ENCODE measurements at places on chromosomes 2 and 18.
A peak's percentile ranks its signal among the peaks of the same experiment; 100 is the strongest.

GRCh38 chr2:75222527-75222926 lies 23.2 kb upstream of the TACR1 start:
- DNase-seq: no peak

- no peak for DNase-seq
These were observed 70.4 kb downstream of the KCTD1 start for GRCh38 chr18:26477828-26478466.

- no peak for DNase-seq
These were observed 19.6 kb downstream of the DHX57 start for GRCh38 chr2:38856165-38856564.

DNA sequence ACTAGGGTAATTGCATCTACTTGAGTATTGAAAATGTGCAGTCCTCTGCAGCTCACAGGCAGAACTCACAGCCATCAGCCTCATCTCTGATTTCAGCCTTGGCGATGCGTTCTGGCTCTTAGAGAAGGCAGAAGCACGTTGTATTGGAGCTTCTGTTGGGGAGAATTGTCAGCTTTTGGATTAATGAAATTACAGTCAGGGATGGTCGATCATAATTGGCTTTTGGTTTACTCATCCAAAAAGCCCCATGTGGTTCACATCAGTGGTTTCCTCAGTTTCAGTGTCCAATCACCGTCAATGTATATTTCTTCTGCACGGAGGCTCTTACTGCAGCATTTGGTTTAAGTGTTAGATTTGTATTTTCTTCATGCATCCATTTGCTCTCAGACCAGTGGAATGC lies 218.5 kb upstream of the SOX11 start:
- no peak for DNase-seq

GRCh38 chr2:119440501-119440870 lies 8.8 kb downstream of the TMEM37 start:
- no peak for DNase-seq

DNA sequence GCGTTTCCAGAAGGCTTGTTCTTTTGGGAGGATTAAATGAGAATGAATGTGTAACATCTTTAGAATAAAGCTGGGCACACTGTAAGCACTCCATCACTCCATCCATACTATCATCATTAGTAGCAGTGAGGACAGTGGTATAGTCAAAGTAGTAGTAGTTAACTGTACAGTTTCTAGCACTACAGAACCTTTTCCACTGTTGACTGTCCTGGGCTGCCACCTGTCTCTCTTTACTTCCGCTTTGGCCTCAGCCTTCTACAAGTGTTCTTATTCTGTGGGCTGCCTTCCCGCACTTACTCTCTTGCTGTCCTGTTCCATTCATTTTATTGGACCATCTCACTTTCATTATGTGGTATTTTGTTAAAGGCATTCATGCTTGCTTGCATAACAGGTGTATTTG lies 3.3 kb downstream of the SLC9A2 start:
- DNase-seq: no peak

DNA sequence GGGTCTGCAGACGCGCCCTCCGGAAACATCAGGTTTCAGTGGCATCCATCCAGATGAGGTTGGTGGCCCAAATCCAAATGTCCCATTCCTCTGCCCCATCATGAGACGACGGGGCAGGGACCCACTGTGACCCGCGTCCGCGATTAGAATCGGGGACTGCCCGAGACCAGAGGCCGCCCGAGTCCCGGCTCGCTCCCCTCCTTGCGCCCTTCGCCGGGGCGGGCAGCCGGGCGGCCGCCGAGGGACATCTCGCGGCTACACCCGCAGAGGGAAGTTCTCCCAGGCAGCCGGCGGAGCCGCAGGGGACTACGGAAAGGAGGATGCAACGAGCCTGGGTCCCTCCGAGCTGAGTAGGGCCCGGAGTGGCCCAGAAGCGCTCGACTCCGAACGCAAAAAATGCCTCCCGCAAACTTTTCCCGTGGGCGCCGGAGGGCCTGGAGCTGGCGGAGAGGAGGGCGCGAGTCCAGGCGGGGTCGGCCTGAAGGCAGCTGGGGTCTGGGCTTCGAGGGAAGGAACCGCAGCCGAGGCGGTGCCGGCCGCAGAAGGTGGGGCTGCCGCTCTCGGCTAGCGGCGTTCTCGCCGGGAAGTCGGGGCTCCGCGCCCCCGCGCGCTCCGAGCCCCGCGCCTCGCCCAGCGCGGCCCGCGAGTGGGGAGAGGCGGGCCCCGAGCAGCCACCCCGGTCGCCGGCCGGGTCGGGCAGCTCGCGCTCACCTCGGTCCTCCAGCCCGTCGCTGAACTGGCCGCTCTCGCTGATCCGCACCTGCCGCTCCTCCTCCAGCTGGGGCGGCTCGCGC lies 580 bp downstream of the TMEM163 start:
- no peak for DNase-seq

DNA sequence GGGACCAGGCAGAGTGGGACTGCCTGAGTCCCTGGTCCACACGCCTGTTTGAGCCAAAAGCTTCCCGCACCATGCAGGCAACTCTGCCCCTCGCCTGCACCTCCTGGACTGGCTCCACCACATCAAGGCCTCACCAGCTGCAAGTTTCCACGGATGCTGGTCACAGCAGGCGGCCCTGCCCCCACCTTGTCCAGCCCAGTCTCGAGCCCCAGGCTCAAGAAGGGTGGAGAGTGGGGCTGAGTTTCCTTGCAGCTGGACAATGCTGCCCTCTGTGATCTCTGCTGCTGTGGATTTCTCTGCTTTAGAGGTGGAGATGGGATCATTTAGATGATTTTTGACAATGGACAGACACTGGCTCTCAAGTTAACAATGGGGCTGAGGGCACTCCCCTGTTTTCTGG lies 74.9 kb downstream of the MTCL1 start:
- no peak for DNase-seq

GRCh38 chr18:80210312-80211083 lies 36.8 kb downstream of the PARD6G start:
- DNase-seq: no peak

GRCh38 chr2:157627594-157628476 lies 829 bp downstream of the ACVR1C start:
- peak; percentile 35 for DNase-seq

DNA sequence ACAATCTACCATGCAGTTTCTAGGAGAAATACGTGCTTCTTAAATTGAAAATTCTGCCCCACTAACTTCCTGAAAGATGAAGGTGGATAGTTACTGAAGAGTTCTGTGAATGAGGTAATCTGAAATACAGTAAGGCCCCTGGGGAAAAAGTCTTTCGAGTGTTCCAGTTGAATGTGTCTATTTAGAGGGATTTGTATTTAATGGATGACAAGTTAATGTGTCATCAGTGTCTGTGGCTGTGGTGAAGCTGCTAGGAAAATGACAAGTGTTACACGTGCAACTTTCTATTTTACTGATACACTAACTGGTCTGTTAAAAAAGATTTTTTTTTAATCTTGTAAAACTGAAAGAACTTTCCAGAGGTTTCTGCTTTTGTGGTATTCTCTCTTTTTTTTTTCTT lies 384.6 kb downstream of the STK39 start:
- DNase-seq: no peak

All from stimulated activated CD4-positive, alpha-beta T cell treated with anti-CD3 and anti-CD28 coated beads, Interleukin-1b, Interleukin-23, amount 100 ng/mL, for 24 hours (primary cell).